ENCODE measurements at places on chromosomes 1 and 21. TPM values are rescaled to one million over a fixed set of nuclear protein-coding genes. Genes with fewer than 3 reads are reported as not detected.

GRCh38 chr1:161267321-161267720 lies 8.8 kb downstream of the PCP4L1 start:
- no peak for DNase-seq
- H3K4me1 ChIP-seq = no peaks in the 10 kb centered on the region
- no peaks in the 10 kb centered on the region for H3K36me3 ChIP-seq
- H3K4me3 ChIP-seq = no peak overlapping the region

Gene TRABD2B
- total RNA-seq = 0.80 TPM

- no peaks in the 10 kb centered on the region for H3K4me1 ChIP-seq
- DNase-seq = no peak
- H3K36me3 ChIP-seq = no peaks in the 10 kb centered on the region
- H3K27ac ChIP-seq = no peak overlapping the region
- no peaks in the 10 kb centered on the region for H3K27me3 ChIP-seq
- H3K4me3 ChIP-seq = no peak overlapping the region
These were observed 42.1 kb upstream of the DIP2A start for GRCh38 chr21:46416551-46416950.

Gene ZSWIM5
- 14.7 TPM for total RNA-seq

- no peaks in the 10 kb centered on the region for H3K27me3 ChIP-seq
- no peak overlapping the region for H3K27ac ChIP-seq
- DNase-seq = no peak
- no peak overlapping the region for H3K4me3 ChIP-seq
- H3K4me1 ChIP-seq = no peaks in the 10 kb centered on the region
- no peaks in the 10 kb centered on the region for H3K36me3 ChIP-seq
These were observed 94.2 kb downstream of the AK5 start for GRCh38 chr1:77375990-77376389.

GRCh38 chr1:86914601-86914997 lies at the start of gene HS2ST1:
Gene HS2ST1, plus strand, starts transcription at chr1:86914635.
- peak within 1 kb of the TSS; percentile 89 for H3K27ac ChIP-seq
- H3K4me3 ChIP-seq = peak within 1 kb of the TSS; percentile 88
- DNase-seq = no peak
- no peaks in the 10 kb centered on the region for H3K36me3 ChIP-seq
- H3K27me3 ChIP-seq = no peaks in the 10 kb centered on the region

DNA sequence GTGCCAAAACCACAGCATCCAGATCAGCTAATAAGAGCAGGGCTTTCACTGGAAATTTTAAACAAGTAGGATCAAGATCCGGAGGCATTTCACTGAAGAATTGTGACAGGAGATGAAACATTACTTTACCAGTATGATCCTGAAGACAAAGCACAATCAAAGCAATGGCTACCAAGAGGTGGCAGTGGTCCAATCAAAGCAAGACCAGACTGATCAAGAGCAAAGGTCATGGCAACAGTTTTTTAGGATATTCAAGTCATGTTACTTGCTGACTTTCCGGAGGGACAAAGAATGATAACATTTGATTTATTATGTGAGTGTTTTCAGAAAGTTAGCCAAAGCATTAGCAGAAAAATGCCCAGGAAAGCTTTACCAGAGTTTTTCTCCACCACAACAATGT lies 8.2 kb downstream of the ZSWIM5 start:
- H3K27ac ChIP-seq = no peak overlapping the region
- H3K4me3 ChIP-seq = no peak overlapping the region
- DNase-seq = no peak
- no peaks in the 10 kb centered on the region for H3K27me3 ChIP-seq
- H3K36me3 ChIP-seq = no peaks in the 10 kb centered on the region

- H3K4me1 ChIP-seq = no peaks in the 10 kb centered on the region
- no peaks in the 10 kb centered on the region for H3K27me3 ChIP-seq
- DNase-seq = no peak
- no peak overlapping the region for H3K4me3 ChIP-seq
- no peaks in the 10 kb centered on the region for H3K36me3 ChIP-seq
These were observed 164.4 kb upstream of the PALMD start for GRCh38 chr1:99481391-99481996.

DNA sequence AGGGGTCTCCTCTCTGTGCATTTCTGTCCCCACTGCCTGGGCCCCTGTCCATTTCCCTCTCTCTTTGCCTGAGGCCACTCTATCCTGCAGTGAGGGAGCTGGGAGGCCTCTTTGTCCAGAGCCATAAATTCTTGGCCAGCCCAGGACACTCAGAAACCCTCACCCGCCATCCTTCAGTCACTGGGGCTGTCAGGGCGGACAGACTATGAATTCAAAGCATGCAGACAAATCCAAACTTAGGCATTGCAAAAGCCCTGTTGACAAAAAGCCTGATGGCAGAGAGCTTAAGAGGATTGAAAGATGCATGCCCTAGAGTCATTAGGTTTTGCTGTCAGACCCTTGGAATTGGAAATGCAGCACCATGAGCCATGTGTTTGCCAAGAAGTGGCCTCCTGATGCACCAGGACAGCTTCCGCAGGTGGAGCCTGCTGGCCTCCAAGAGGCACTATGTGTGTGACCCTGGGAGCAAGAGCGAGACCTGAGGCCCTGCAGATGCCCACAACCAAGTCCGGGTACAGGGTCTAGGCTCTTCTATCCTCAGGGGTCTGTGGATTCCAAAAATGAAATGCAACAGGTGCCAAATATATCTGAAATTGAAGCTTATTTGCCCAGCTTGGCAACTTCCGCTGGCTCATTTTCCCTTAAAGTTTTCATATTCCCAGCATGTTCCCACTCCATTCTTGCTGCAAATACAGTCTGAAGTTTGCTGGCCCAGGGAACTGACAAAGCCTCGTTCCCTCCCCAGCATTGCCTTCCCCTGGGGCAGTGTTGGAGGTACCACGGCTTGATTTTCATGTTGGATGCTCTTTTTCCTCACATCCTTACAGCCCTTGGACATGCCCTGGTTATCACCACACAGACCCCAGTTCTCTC lies 177.9 kb downstream of the PGBD5 start:
- no peak for DNase-seq
- no peaks in the 10 kb centered on the region for H3K36me3 ChIP-seq
- no peak overlapping the region for H3K27ac ChIP-seq
- no peaks in the 10 kb centered on the region for H3K4me1 ChIP-seq

- peak; percentile 70 for DNase-seq
- H3K36me3 ChIP-seq = no peaks in the 10 kb centered on the region
- no peak overlapping the region for H3K4me3 ChIP-seq
- no peaks in the 10 kb centered on the region for H3K4me1 ChIP-seq
- H3K27ac ChIP-seq = no peak overlapping the region
These were observed 42.7 kb downstream of the HSD3B1 start for GRCh38 chr1:119549719-119550132.

- no peaks in the 10 kb centered on the region for H3K36me3 ChIP-seq
- peak; percentile 36 for DNase-seq
- H3K4me1 ChIP-seq = no peaks in the 10 kb centered on the region
- H3K27ac ChIP-seq = peak overlapping the region; percentile 53
- H3K27me3 ChIP-seq = no peaks in the 10 kb centered on the region
These were observed 1.7 kb downstream of the TNFSF4 start for GRCh38 chr1:173205146-173206051.

DNA sequence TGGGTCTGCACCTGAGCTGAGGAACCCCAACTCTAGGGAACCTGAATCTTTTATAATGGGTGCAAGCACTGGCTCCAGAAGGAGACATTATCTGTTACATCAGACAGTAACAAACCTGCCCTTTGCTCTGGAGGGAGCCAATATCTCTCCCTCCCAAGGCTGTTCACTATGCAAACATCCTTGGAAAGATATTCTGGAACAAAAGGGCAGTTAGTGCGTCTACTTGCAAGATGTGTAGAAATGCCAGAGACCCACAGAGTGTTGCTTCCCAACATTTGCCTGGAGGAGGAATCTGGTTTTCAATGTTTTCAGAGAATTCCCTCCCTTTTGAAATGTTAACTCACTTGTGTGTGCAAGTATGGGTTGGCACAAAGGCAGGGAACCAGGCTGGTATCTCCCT lies 31.9 kb downstream of the UMODL1 start:
- peaks cover 49% of the 10 kb centered on the region for H3K4me1 ChIP-seq
- H3K27ac ChIP-seq = peak overlapping the region; percentile 62
- H3K36me3 ChIP-seq = no peaks in the 10 kb centered on the region

- peaks cover 15% of the 10 kb centered on the region for H3K36me3 ChIP-seq
- no peaks in the 10 kb centered on the region for H3K27me3 ChIP-seq
- H3K27ac ChIP-seq = no peak overlapping the region
- DNase-seq = no peak
- H3K4me1 ChIP-seq = peaks cover 30% of the 10 kb centered on the region
These were observed 45.4 kb downstream of the AGPAT3 start for GRCh38 chr21:43910460-43910859.

DNA sequence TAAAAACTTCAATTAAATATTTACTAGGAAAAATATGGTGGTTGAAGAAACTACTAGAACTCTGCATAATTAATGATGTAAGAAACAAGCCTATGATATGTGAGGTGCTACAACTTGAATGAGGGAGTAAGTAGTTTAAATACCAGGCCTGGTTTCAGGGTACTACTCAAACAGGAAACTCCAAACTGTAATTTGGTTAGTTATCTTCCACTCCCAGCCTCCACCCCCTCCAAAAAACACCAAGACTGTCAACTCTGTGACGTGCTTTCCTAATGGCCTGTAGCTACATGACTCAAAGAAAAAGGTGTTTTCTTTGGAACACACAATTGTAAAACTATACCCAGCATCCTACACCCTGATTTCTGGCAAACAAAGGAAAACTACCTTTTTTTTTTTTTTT lies 55.9 kb upstream of the RCC1 start:
- no peaks in the 10 kb centered on the region for H3K36me3 ChIP-seq
- H3K27ac ChIP-seq = no peak overlapping the region
- no peak for DNase-seq

DNA sequence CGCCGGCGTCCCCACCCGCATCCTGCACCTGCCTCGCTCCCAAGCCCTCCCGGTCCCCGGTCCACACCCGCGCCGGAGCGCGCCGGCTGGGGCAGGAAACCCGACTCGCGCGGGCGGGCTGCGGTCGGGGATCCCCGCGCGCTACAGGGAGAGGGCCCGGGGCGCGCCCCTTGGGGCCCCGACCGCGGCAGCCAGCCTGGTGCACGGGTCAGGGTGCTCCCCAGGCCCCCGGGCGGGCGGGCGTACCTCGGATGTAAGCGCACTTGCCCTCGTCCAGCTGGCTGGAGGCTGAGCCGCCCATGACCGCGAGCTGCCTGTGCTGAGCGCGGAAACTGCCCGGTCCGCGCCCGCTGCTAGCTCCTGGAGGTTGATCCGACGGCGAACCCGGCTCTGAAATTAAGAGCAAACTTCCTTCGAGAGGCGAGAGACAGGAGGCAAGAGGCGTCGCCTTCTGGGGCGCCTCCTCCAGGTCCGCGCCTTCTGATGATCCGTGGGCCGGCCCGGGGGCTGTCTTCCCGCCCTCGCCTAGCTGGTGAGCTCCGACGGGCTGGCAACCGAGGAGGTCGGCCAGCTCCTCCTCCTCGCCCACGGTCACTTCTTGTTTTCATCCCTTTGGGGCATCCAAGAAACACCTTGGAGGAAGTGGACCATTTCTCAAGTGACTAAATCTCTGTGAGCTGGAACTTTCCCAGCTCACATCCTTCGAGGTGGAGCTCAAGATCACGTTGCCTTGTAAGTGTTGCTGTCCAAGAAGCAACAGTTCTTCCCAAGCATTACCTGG lies at the start of gene NIBAN1:
Gene NIBAN1 (minus strand): TSS at position 453 of the 781 bp plus-strand sequence. CDS start 152 bp downstream, at position 301.
- peak within 1 kb of the TSS; percentile 76 for H3K4me3 ChIP-seq
- H3K27me3 ChIP-seq = no peaks in the 10 kb centered on the region
- peak; percentile 44 for DNase-seq
- no peaks in the 10 kb centered on the region for H3K36me3 ChIP-seq
- H3K27ac ChIP-seq = peak within 1 kb of the TSS; percentile 81

GRCh38 chr1:61952675-61953074 lies 210.4 kb downstream of the PATJ start:
- no peaks in the 10 kb centered on the region for H3K36me3 ChIP-seq
- H3K27ac ChIP-seq = no peak overlapping the region
- H3K4me1 ChIP-seq = no peaks in the 10 kb centered on the region
- no peaks in the 10 kb centered on the region for H3K27me3 ChIP-seq
- no peak for DNase-seq

DNA sequence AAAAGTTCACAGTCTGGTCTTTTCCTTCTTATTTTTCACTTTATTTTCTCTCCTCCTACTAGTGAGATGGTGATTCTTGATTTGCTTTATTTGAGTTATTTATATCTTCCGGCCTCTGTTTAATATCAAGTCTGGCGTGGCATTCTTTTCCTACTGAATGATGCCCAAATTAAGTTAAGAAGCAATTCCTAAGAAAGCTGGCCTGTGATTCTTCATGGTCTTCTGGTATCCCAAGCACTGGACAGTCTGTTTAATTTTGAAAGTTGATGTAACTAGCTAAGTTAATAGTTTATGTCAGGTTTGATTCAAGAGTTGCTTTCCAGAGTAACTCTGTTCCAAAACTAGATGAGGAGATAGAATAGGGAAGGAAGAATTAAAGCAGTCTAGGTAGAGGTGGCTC lies 9.2 kb upstream of the ENAH start:
- no peak for DNase-seq
- H3K4me3 ChIP-seq = no peak overlapping the region
- no peaks in the 10 kb centered on the region for H3K36me3 ChIP-seq
- H3K4me1 ChIP-seq = no peaks in the 10 kb centered on the region
- no peaks in the 10 kb centered on the region for H3K27me3 ChIP-seq

Gene CASQ2
- 0.53 TPM for total RNA-seq

GRCh38 chr1:9633493-9633892 lies 18.0 kb upstream of the PIK3CD start:
- no peaks in the 10 kb centered on the region for H3K36me3 ChIP-seq
- DNase-seq = no peak
- H3K27me3 ChIP-seq = no peaks in the 10 kb centered on the region
- no peak overlapping the region for H3K27ac ChIP-seq

DNA sequence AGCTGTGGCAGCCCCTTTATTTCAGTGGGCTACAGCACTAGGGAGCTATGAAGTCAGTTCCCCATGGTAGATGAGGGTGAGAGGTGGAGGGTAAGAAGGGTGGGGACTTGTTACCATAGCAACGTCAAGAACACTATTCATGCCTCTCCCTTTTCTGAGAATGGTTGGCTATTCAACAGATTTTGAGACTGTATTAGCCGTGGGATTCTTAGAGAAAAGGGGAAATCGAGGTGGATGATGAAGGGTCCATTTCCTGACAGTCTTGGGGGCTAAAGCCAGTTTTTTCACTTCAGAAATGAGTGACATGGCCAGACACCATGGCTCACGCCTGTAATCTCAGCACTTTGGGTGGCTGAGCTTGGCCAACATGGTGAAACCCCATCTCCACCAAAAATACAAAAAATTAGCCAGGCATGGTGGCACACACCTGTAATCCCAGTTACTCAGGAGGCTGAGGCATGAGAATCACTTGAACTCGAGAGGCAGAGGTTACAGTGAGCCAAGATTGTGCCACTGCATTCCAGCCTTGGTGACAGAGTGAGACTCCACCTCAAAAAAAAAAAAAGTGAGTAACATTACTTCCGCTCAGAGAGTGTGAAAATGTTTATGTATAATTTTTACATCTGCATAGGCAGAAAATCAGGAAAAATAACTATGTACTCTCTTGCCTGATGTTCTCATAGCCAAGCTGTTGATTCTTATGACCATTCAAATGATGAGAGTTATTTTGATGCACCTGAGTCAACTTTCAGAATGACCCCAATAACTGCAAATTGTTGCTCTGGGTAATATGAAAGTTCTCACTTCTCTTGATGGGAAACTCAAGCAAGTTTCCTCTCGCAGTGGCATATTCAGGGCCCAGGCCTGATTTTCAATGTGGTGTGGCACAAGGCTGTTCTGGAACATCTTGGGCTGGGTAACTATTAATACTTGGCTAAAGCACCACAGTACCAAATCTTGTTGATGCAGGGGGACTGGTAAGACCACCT lies 23.2 kb upstream of the RGSL1 start:
- H3K36me3 ChIP-seq = no peaks in the 10 kb centered on the region
- H3K4me1 ChIP-seq = no peaks in the 10 kb centered on the region
- H3K27ac ChIP-seq = no peak overlapping the region
- H3K4me3 ChIP-seq = no peak overlapping the region
- no peaks in the 10 kb centered on the region for H3K27me3 ChIP-seq

Gene ADORA1
- not detected for total RNA-seq

- H3K4me3 ChIP-seq = no peak overlapping the region
- DNase-seq = no peak
- no peaks in the 10 kb centered on the region for H3K36me3 ChIP-seq
These were observed 28.1 kb downstream of the DNASE2B start for GRCh38 chr1:84426376-84426775.

Measured in Peyer's patch (tissue), 4 donors.